ENCODE measurements at places on chromosomes 7 and 10. TPM values are rescaled to one million over a fixed set of nuclear protein-coding genes. Genes with fewer than 3 reads are reported as not detected.

Gene ADAM22
- 2.0 TPM for total RNA-seq

Gene NEUROD6
- total RNA-seq, result not detected

Gene ARID5B
- 16.1 TPM for total RNA-seq

Gene TMEM178B
- total RNA-seq, result 0.34 TPM

Gene RGS10
- 10.5 TPM for total RNA-seq

Measured in dermis blood vessel endothelial cell (primary cell).